ENCODE measurements at places on chromosomes 16 and 17.

DNA sequence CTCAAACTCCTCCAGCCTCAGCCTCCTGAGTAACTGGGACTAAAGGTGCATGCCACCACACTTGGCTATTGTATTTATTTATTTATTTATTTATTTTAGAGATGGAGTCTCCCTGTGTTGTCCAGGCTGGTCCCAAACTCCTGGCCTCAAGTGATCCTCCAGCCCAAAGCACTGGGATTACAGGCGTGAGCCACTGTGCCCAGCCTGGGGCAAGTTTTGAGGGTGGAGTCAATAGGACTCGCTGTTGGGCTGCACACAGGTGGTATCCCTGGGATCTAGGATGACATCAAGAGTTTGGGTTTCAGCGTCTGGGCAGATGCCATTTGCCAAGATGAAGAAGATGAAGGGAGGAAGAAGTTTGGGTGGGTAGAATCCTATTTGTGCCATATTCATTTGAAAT lies 213.9 kb downstream of the GSG1L start:
- no peak for DNase-seq

GRCh38 chr17:74361230-74362068 lies at the start of gene BTBD17:
Gene BTBD17, minus strand, starts transcription at chr17:74361868. Its CDS starts 49 bp downstream, at chr17:74361819.
- DNase-seq = peak; percentile 32

GRCh38 chr17:43568506-43569082 lies 22.5 kb upstream of the ETV4 start:
- DNase-seq = no peak

DNA sequence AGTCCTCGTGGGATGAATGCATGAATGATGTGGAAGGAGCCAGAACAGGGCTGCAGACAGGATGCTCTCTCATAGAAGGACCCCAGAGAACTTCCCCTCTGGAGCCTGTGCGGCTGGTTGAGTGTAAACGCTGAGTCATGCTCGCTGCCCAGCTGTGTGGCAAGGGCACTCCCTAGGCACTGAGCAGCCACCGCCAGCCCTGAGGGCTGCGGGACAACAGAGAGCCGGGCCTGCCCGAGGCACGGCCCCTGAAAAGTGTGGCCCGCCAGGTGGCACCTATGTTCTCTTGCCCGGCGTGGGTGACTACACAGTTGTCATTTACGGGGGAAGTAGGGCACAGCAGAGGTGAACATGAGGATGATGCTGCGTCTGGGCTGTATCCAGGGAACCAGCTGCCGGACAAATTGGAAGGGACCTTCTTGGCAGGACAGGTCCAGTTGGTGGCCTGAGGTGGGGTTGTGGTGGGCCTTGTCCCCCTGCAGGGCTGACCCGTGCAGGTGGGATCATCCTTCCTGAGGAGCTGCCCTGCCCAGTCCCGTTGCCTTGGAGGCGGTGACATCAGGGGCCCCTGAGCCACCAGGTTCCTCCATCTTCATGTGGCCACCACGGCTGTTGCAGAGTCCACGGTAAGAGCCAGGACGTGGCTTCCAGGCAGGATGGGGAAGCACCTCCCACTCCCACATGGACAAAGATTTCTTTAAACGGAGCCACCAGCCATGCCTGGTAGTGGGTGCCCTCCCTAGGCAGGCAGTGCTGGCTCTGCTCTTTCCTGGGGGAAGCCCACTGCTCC lies 94.8 kb upstream of the CBX4 start:
- no peak for DNase-seq

- no peak for DNase-seq
Observed at GRCh38 chr16:3677994-3678393, 23.5 kb downstream of the DNASE1 start.

GRCh38 chr17:7354262-7354843 lies 603 bp upstream of the TMEM95 start:
- DNase-seq = no peak

DNA sequence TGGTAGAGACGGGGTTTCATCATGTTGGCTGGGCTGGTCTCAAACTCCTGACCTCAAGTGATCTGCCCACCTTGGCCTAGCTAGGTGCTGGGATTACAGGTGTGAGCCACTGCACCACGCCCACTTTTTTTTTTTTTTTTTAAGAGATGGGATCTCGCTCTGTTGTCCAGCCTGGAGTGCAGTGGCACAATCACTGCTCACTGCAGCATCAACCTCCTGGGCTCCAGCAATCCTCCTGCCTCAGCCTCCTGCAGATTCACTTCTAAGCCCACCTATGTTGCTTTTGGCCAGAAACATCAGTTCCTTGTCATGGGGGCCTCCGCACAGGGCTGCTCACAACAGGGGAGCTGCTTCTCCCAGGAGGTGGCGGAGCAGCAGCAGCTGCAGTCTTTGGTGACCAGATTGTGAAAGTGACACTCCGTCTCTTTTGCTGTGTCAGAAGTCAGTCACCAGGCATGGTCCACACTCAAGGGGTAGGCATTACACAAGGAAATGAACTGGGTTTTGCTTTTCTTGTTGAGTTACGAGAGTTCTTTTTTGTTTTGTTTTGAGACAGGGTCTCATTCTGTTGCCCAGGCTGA lies 4.5 kb upstream of the NME4 start:
- no peak for DNase-seq

DNA sequence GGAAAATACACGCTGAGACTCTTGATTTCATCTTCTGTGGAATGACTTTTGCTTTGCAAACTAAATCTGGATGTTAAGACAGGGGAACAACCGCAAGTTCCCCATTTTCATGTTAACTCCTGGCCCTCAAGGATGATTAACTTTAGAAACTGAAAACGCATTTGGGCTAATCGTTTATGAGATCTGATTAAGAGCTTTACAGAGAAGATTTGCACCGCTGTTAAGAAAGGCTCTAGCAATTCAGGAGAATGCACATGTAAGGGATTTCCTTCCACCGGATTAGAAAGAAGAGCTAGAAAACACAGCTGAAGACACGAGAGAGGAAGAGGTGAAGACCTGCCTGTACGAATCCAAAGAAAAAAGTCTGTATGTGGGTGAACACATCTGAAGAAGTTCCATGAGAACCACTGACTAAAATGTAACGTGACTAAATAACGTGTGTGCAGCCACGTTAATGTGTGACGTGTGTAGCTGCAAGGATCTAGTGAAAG lies 106.4 kb downstream of the YPEL2 start:
- no peak for DNase-seq

DNA sequence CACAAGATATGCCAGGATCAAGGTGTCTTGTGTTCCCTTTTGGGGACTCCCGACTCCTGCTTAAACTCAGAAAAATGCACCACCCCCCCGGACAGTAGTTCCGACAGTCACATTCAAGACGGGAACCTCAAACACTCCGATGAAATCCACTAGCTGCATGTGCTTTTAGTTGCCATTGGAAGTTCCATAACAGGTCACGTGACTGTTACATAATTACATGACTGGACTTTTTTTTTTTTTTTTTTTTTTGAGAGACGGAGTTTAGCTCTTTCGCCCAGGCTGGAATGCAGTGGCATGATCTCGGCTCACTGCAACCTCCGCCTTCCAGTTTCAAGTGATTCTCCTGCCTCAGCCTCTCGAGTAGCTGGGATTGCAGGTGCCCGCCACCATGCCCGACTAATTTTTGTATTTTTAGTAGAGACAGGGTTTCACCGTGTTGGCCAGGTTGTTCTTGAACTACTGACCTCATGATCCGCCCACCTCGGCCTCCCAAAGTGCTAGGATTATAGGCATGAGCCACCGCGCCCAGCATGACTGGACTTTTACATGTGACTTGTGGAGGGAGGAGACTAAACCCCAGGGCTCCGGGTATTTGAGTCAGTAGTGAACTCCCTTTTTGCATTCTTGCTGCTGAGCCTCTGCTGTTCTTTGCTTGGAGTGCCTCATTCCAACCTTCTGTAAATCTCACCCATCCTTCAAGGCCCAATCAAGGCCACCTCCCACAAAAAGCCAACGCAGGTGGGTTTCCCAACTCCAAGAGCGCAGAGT lies 1.6 kb downstream of the SIRT7 start:
- DNase-seq = no peak

DNA sequence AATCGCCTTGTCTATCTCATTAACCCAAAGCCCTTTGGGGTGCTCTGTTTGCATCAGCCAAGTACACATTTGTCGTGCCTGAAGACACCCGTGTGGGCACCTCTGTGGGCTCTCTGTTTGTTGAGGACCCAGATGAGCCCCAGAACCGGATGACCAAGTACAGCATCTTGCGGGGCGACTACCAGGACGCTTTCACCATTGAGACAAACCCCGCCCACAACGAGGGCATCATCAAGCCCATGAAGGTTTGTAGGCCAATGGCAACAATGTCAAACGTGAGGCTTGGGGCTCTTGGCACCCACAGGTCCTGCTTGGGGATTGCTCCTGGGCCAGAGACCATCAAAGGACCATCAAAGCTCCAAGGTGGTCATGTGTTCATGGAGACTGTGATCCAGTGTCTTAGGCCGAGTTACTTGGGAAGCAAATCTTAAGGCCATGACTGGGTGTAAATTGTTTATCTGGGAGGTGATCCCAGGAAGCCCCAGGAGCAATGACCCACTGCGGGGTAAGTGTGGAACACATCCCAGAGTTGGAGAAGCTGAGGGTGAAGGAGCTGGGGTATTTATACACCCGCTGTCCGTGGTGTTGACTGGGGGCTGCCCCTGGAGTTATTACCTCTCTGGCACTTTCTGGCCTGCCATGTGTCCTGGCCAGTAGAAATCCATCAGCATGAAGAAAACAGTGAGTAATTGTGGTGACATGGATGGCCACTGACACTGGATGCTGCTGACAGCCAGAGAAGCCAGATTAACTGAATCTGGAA lies 24.0 kb downstream of the CDH5 start:
- no peak for DNase-seq

GRCh38 chr17:49016775-49017463 lies 19.7 kb downstream of the IGF2BP1 start:
- DNase-seq = no peak

DNA sequence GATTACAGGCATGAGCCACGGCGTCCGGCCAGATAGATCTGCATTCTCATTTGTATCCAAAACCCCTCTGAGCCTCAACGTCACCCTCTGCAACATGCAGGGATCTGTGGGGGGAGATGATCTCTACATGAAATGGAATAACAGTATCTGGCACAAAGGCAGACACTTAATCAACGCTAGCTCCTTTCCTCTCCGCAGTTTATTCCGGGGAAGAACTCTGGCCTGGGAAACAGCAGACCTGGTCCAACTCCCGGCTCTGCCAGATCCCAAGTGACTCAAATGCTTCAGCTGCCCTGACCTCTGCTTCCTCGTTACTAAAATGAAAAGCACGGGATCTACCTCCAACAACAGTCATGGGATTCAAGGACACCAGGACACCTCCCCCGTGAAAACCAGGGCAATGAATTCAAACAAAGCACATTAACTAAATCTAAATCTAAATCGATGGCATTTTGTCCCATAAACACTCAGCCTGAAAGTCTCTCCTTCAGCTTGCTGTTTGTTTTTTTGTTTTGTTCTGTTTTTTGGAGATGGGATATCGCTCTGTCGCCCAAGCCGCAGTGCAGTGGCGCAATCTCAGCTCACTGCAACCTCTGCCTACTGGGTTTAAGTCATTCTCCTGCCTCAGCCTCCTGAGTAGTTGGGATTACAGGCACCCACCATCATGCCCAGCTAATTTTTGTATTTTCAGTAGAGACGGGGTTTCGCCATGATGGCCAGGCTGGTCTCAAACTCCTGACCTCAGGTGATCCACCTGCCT lies 78.2 kb downstream of the NXN start:
- no peak for DNase-seq

- DNase-seq = no peak
Observed at GRCh38 chr17:13024016-13024415, 6.2 kb upstream of the ELAC2 start.

- DNase-seq = peak; percentile 46
Observed at GRCh38 chr16:70454222-70455034, at the start of gene FCSK. Gene FCSK, plus strand, starts transcription at chr16:70454595. Its CDS starts 8,596 bp downstream, at chr16:70463191.

DNA sequence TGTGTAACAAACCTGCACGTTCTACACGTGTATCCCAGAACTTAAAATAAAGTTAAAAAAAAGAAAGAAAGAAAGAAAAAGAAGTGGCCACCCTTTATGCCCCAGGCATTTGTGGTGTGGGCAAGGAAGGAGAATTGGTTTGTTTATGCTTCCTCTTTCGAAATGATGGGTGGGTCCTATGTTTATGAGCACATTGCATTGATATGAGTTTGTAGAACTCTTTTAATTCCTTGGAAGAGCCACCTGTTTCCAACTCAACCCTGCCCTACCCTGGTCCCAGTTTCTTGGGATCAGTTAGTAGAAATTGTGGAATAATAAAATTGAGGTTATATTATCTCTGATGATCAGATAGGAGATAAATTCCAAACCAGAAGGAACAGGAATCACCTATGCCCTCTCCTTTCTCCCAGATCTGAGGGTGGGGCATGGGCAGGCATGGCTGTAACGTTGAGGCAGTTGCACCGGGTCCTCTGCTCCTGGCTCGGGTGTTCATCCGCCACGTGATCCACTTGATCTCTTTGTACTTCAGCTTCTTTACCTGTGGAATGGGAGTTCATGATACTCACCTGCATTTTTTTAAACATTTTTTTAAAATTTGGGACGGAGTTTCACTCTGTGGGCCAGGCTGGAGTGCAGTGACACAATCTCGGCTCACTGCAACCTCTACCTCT lies 15.9 kb downstream of the CHAD start:
- no peak for DNase-seq

GRCh38 chr17:81648013-81648706 lies 8.2 kb downstream of the PDE6G start:
- DNase-seq = no peak

GRCh38 chr17:16211590-16211989 lies 3.7 kb downstream of the NCOR1 start:
- no peak for DNase-seq

DNA sequence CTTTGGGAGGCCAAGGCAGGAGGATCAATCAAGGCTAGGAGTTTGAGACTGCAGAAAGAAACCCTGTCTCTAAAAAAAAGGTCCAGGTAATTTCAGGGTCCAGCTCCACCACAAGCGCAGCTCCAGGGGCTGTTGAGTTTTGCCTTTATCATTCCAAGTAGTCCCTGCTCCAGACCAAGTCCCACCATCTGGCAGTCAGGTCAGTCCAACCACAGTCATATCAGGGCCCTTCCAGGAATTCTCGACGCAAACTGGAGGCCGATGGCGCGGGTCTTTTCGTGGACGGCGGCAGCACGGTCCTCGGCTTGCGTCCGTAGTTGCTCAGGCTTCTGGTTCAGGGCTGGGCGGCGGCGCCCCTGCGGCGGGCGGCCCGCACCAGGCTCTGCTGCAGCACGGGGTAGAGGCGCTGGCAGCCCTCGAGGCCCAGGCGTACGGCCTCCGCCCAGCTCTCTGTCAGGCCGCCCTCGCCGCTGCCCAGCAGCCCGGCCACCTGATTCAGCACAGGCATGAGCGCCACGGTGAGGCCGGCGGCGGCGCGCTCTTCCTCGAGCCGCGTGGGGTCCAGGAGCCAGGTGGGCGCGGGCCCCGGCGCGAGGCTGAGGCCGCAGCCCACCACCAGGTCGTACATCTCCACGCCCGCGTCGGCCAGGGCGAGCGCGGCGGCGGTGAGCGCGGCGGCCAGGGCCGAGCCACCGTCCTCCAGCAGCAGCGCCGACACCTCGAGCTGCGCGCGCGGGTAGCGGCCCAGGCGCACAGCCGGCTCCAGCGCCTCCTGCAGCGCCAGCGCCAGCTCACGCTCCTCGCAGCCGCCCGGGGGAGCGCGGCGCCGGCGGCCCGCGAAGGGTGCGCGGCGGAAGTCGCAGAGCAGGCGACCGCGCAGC lies 752 bp downstream of the EXOSC6 start:
- DNase-seq = no peak

- no peak for DNase-seq
Observed at GRCh38 chr16:64311241-64311640, 810.6 kb downstream of the CDH11 start.

GRCh38 chr17:39753514-39754160 lies 15.9 kb downstream of the GRB7 start:
- DNase-seq = no peak
